Stimulated activated CD8-positive, alpha-beta memory T cell treated with anti-CD3 and anti-CD28 coated beads, Interleukin-15, amount 100 ng/mL, for 24 hours (primary cell): ENCODE measurements at places on chromosomes 16 and 17.

GRCh38 chr17:76566988-76567431 lies 18.6 kb downstream of the ST6GALNAC2 start:
- no peak for DNase-seq

DNA sequence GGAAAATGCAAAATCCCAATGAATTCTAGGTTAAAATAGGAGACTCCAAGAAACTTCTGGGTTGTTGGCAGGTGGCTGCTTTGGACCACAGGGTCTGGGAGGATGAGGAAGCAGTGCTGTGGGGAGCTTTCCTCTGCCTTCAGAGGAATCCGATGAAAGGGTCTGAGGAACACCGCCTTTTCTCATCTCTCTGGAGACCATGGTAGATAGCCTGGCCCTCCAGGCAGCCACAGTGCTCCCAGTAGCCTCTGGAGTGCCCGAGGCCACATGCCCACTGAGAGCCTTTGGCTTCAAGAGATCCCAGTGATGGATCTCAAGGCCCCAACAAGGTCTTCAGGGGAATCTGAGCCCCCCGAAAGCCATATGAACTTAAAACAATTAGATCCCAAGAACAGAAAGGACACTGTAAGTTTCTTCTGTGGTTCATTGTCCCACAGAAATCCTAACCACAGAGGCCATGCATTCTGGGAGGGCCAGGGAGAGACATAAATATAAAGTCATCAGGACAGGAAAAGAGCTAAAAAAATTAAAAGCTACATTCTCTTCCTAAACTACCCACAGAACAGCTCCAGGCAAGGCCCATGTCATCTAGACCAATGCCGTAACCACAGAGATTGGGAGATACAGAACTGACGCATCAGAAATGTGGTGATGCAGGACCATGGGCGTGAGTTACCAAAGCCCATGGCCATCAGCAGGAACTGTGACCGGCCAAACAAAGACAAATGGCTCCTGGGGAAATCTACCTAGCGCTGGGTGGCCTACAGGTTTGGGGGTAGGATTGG lies 24.3 kb downstream of the TK2 start:
- DNase-seq, result no peak

DNA sequence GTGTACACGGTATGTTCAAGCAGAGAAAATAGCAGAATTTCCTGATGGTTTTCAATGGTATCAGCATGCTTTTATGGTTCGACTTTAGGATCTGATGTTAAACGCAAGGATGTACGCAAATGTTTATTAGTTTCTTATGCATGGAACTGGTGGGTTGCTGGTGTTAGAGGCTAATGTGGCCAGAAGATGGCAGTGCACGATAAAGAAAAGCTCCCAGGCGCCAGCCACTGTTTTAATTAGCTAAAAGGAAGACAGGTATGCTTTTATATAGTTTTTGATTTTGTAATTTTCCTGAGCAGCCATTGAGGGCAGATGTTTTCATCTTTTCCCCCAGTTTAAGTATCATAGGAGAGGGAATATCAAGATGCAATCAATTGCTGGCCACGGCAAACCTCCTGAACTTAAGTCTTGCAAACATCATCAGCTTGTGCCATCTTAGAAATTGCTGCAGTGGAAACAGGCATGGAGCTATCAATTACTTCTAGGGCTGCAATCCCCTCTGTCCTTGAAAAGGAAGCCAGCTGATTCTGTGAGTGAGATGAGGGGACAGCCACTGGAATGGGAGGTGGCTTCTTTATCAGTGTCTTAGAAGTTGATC lies 648.5 kb upstream of the RBFOX1 start:
- DNase-seq, result no peak

- DNase-seq, result no peak
Observed at GRCh38 chr16:921321-921905, 49.4 kb downstream of the LMF1 start.

DNA sequence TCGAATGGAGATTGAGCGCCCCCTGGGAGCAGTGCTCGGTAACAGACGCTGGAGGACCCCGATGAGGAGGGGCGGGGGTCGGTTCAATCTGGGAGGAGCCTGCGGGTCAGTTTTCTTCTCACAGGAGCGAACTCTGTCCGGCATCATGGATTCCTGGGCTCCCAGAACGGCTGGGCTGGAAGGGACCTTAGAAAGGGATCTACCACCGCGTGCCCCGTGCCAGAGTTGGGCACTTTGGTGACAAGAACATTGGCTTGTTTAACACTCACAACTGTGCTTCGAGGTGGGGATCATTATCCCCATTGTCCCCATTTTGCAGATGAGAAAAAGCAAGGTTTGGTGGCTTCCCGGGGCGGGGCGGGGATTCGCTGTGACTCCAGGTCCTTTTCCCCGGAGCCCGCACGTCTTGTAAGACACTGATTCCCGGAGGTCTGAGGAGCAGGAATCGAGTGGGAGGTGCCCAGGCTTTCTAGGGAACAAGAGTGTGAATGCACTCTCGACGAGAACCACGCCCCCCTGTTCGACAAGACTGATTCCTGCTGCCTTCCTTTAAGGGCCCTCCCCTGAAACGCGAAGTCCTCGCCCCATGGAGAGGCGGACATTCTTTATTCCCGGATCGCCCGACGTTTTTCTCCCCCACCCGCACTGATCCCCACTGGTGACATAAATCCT lies 1.5 kb upstream of the FBXL19 start:
- DNase-seq, result peak; percentile 60

GRCh38 chr16:56332464-56333079 lies 92.8 kb downstream of the AMFR start:
- DNase-seq, result no peak

DNA sequence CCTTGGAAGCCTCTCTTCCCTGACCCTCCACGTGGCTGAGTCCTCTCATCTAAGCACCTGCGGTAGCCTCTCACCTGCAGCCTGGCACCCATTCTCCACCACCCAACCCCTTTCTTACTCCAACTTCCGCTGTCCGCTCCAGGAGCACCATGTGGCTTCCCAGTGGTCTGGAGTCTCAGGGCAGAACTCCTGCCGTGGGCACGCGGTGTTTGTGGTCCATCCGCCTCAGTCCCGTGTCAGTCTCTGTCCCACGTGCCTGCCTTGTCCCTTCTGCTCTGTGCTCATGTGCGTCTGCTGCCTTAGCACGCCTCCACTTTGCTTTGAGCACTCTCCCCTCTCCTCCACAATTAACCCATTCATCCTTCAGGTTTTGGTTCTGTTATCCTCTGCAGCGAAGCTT lies 49.7 kb downstream of the KATNIP start:
- DNase-seq, result no peak

GRCh38 chr16:49431040-49431439 lies 57.4 kb downstream of the C16orf78 start:
- DNase-seq, result no peak

GRCh38 chr17:1331708-1332107 lies 52.2 kb downstream of the TRARG1 start:
- no peak for DNase-seq

DNA sequence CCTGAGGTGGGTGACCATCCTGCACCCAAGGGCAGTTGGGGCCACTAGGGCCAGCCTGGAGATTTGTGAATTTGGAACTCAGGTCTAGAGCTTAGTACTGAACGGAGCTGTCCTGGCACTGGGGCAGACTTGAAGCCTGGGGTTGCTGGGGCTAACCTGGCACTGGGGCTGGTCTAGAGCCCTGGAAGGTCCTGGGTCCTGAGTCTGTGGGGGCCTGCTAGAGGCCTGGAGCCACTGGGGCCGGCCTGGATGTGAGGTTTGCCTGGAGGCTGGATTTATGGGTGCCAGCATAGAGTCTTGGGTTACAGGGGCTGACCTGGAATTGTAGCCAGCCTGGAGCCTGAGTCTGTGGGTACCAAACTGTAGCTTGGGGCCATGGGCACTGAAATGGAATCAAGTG lies 1216.9 kb downstream of the CDH11 start:
- DNase-seq, result no peak

DNA sequence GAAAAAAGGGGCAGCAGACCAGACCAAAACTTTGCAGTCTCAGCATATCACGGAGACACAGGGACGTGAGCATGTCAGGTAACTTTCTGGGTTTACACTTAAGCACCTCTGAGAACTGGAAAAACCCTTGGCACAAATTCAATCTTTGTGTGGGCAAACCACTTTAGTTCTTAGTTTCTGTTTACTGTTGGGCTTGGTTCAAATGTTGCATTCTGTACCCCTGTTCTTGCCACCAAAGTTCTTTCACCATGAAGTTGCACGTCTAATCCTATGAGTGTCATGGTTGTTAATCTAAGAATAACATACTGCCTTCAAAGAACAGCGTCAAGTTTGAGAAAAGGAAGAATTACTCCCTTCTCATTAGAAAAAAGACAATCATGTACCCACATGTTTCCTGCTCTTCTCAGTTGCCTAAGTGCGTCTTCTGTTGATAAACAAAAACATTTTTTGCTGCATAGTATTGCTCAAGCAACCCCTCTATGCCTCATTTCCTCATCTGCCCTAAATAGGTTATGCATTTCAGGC lies 11.6 kb downstream of the KRT33A start:
- DNase-seq, result no peak

GRCh38 chr16:85449885-85450245 lies 163.3 kb upstream of the GSE1 start:
- DNase-seq, result no peak

DNA sequence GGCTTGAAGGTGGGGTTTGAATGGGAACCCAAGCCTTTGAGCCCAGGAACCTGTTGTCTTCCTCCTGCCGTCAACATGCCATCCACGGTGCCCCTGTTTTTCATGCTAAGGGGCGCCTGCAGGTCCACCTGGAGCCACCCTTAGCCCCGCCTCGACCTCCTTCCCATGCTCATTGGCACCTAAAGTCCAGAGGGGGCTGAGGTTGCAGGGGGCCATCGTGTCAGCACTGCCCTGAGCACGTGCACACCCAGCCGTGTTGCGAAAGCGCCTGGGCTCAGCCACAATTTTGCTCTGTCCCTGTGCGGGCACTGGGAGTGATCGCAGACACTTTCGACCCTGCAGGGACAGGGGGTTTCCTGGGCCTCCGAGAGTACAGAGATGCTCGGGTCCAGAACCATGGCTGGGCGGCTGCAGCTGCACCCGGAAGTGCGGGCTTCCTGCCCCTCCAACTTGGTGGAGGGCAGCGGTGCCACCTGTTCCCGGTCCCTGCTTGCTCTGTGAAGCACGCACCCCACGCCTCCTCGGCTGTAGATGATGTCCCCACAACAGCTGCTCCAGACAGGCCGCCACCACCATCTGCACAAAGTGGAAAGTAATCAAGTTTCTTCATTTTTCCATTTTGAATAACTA lies 454.7 kb downstream of the CDH8 start:
- DNase-seq, result no peak

GRCh38 chr17:61058066-61058465 lies 341.6 kb upstream of the TBX2 start:
- no peak for DNase-seq
